ENCODE measurements at places on chromosomes 6 and 20. TPM values are rescaled to one million over a fixed set of nuclear protein-coding genes. Genes with fewer than 3 reads are reported as not detected.

Gene PRELID3B
- total RNA-seq, result 61.9 TPM

Gene IP6K3
- 0.28 TPM for total RNA-seq

Gene TNFRSF21
- total RNA-seq, result 10.7 TPM

Gene COL9A3
- 4.1 TPM for total RNA-seq

Gene KCNS1
- 0.14 TPM for total RNA-seq

Gene SIRPB1
- total RNA-seq, result 0.90 TPM

Gene DOK5
- 0.76 TPM for total RNA-seq

Gene GRIK2
- total RNA-seq, result under 0.01 TPM

Gene TMEM74B
- total RNA-seq, result 0.47 TPM

Gene PTGIS
- 0.76 TPM for total RNA-seq

Gene SAMD3
- 23.9 TPM for total RNA-seq

Gene MDC1
- total RNA-seq, result 7.6 TPM

Gene ALDH5A1
- total RNA-seq, result 35.1 TPM

Gene HLA-DQB2
- total RNA-seq, result 17.5 TPM

Gene VPS16
- total RNA-seq, result 37.0 TPM

Gene ABRACL
- 123 TPM for total RNA-seq

Gene MYCT1
- 3.5 TPM for total RNA-seq

Gene NR2E1
- 0.05 TPM for total RNA-seq

Gene FABP7
- total RNA-seq, result 1.9 TPM

Gene IYD
- not detected for total RNA-seq

Gene PLN
- 1.3 TPM for total RNA-seq

Gene ERVFRD-1
- total RNA-seq, result 0.14 TPM

Gene BTBD3
- 19.9 TPM for total RNA-seq

Measured in thymus (tissue), 14 donors.